CD4-positive, alpha-beta T cell treated with Interleukin-6 at 100 ng/mL for 8 hours (primary cell): ENCODE measurements at places on chromosomes 5 and 9.

- no peak for DNase-seq
These were observed 7.7 kb upstream of the RASGEF1C start for GRCh38 chr5:180216646-180217171.

DNA sequence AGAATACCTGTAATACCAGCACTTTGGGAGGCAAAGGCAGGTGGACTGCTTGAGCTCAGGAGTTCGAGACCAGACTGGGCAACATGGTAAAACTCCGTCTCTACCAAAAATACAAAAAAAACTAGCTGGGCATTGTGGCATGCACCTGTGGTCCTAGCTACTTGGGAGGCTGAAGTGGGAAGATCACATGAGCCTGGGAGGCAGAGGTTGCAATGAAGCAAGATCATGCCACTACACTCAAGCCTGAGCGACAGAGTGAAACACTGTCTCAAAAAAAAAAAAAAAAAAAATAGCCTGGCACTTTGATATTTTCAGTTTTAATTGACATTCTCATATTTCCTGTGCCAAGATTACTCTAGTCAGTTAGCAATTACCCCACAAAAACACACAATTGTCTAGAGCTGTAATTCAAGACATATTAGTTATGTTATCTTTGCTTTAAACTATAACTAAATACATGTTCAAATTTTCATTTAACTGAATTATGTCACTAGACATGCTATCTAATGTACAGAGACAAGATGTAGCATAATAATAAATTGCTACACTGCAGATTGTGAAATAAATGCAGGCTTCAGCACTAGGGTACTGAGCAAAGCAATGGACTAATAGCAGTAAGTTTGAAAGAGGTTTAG lies 378.2 kb upstream of the GRAMD2B start:
- DNase-seq, result no peak

- DNase-seq, result no peak
These were observed 493.0 kb downstream of the CAAP1 start for GRCh38 chr9:26399556-26399955.

GRCh38 chr5:14611737-14612136 lies 30.1 kb downstream of the OTULINL start:
- DNase-seq, result no peak

DNA sequence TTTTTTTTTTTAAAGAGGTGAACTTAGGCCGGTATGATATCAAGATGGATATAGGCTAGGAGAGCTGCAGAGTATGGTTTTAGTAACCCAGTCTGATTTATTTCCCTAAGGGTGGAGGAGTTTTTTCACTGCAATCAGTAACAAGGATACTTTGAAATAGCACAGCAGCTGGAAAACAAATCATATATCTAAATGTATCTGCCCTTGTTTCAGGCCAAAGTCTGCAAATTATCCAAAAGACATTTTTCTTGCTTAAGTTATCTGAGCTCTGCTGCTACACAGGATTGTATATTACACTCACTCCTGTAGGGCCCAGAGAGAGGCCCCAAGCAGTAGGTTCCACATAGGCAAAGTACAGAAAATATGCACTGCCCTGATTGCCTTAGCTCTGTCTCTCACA lies 222.4 kb downstream of the NTRK2 start:
- DNase-seq, result no peak

GRCh38 chr9:121844098-121844497 lies 192.7 kb downstream of the DAB2IP start:
- DNase-seq, result no peak

GRCh38 chr5:32225445-32225844 lies 51.3 kb upstream of the GOLPH3 start:
- DNase-seq, result no peak

DNA sequence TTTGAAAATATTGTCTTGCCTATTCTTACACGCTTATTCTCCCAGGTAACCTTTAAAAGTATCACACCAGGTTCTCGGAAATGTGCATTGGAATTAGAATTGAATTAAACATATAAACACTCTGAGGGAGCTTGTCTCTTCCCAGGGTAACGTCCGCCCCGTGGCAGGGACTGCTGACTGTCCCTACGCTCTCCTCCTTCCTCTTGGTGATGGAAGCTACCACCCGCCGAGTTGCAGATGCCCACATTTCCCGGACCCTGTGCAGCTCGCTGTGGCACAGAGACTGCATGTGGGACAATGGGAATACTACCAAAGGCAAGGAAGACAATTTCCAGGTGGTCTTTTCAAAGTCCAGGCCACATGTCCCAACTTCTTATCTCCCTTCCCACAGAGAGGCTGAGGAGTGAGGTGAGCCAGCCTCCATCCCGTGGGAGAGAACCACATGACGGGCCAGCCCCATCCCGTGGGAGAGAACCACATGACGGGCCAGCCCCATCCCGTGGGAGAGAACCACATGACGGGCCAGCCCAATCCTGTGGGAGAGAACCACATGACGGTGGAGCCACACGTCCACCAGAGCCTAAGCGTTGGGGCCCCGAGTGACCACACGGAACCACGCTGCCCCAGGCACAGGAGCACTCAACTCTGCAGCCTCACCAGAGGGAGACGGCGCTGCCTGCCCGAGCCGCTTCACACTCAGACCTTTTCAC lies 249.4 kb upstream of the IRX1 start:
- no peak for DNase-seq
